ENCODE measurements at places on chromosomes 7 and 10.

DNA sequence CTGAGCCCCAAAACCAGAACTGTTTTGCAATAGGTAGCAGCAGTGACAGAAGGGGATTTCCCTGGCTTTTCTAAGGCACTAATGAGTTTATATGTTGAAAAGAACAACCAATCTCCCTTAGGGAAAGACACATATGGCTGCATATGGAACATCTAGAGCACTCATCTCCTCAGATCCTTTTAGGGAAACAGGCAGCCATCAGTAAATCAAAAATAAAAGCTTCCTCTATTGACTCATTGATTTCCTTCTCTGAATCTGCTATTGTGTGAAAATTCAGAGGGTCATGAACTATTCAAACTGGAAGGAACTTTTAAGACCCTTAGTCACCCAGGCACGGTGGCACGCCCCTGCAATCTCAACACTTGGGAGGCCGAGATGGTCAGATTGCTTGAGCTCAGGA, 110.9 kb upstream of the NANOS1 start:
- no peak for DNase-seq

DNA sequence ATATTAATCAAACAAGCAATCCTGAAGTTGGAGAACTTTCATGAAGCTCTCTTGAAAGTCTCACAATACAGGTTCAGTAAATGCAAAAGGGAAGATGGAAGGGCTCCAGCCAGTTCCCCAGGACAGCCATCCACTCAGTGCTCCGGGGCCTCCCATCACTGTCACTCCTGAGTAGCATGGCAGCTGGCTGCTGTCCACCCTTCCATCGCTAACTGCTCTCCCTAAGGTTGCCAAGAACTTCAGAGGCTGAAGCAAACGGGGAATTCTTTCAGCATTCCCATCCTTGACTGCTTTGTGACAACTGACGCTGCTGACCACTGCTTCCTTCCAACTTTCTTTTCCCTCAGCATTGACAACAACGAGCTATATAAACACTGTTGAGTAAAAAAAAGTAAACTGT, 69.1 kb downstream of the VPS41 start:
- no peak for DNase-seq

GRCh38 chr7:36265680-36266079, 112.6 kb downstream of the EEPD1 start:
- DNase-seq, result no peak

DNA sequence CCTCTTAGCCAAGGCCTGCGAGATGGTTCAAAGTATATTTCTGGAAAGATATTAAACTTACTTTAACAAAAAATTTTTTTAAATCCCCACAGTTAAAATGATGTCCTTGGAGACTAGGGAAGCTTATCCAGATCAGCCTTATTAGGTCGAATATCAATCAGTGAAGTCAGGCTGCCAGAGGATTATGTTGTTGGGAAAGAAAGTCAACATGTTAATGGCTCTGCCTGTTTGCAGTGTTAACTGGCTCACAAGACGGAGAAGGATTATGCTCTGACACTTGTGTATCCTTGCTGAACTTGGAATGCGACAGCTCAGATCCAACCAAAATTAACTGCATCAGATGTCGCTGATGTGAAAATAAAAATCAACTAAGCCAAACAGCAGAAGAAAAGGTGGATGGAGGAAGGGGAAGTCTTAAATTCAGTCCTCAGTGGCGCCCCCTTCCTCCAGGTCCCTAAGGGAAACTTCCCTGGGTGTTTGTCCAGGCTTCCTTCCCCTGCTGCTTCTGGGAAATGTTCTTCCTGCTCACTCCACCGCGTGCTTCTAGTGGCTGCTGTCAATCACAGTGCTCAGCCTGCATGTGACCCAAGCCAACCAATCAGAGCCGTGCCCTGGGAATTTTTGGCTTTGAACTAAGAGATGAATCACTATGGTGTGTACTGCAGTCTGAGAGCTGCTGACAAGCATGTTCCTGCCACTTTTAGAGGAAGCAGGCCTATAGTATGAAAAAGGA, 690.4 kb upstream of the NRP1 start:
- DNase-seq, result no peak

DNA sequence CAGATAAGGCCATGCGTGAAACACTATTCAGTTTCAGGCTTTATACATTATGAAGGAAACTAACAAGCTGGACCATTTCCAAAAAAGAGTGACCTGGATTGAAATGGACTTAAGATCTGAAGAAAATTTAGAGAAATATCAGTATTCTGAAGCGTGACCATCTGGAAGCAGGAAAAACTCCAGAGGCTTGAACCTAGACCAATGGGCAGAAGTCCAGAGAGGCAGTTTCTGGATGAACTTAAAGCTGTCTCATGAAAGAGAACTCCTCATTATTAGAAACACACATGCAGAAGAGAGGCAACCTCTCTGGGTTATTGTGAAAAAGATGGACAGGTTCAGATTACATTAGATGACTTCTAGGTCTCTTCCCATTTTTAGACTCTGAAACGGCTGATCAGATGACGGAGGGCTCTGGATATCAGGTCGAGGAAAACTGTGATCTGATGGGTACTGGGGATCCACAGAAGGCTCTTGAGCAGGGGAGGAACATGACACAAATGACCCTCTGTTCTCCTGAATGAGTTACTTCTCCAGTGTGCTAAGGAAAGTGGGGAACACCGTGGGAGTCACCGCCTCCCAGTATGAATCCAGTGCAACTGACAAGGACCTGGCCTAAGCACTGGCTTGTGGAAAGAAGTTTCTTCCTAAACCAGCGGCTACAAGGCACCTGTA, 116.5 kb downstream of the SPDYE5 start:
- no peak for DNase-seq

DNA sequence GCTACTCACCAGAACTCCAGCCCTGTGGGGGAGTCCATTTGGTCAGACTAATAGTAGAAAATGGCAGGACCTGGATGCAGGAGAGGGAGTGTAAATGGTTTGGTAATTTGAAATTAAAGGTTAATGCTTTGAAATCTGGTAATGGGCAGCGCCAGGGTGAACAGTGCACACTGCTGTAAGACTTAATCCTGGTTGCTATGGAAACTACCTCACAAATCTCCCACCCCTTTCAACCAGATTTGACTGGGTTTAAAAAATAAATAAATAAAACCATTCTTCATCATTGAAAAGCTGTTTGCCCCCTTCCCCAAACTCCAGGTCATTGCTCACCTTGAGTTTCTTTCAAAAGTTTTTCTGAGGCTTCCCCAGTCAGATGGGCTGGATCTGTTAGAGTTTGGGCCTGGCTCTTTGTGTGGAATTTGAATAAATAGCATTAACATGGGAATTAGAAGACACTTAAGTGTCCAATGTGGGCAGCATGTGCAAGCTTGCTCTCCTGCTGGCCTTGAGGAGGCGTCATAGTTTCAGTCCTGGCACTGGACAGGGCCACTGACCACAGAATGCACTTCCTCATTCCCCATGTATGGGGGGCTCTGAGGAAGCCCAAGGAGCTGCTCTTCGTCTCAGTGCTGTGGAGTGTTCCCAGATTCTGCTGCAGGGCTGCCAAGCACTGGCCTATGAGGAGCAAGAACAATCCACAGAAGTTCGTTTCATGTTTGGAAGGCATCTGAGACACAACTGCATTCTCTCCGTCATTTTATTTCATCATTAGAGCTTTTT, 90.7 kb downstream of the LRRC4 start:
- no peak for DNase-seq

GRCh38 chr7:151795168-151795811, 81.6 kb downstream of the PRKAG2 start:
- peak; percentile 49 for DNase-seq

All from T-helper 22 cell (primary cell).